ENCODE measurements at places on chromosomes 7 and 10.

GRCh38 chr10:11557513-11557912 is 53.9 kb downstream of the USP6NL start:
- DNase-seq: no peak

GRCh38 chr7:50534690-50535290 is 30.4 kb downstream of the DDC start:
- peak; percentile 97 for DNase-seq

DNA sequence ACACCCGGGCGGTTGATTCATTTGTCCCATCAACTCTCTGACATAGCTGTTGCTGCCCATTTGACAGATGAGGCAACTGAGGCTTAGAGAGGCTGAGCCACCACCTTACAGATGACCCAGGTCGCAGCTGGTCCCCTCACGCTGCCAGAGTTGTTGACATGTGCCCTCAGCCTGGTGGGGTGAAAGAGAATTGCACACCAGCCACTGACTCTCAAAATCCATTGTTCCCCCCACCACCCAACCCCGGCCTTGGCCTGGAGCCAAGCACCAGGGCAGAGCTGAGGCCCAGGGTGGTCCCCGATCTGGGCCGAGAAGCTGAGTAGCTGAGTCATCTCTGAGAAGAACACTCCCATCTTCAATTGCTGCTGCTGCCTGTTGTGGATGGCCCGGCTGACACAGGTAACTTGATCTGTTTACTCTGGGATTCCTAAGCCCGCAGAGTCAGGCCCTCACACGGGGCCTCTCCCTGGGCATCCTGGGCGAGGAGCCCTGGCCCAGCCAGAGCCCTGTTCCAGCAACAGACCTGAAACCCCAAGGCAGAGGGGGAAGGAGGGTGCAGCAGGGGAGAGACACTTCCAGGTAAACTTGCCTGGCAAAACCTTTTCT is 27.5 kb downstream of the PVRIG start:
- DNase-seq: peak; percentile 41

- DNase-seq: peak; percentile 16
These were observed 25.5 kb downstream of the SKIDA1 start for GRCh38 chr10:21499701-21500577.

DNA sequence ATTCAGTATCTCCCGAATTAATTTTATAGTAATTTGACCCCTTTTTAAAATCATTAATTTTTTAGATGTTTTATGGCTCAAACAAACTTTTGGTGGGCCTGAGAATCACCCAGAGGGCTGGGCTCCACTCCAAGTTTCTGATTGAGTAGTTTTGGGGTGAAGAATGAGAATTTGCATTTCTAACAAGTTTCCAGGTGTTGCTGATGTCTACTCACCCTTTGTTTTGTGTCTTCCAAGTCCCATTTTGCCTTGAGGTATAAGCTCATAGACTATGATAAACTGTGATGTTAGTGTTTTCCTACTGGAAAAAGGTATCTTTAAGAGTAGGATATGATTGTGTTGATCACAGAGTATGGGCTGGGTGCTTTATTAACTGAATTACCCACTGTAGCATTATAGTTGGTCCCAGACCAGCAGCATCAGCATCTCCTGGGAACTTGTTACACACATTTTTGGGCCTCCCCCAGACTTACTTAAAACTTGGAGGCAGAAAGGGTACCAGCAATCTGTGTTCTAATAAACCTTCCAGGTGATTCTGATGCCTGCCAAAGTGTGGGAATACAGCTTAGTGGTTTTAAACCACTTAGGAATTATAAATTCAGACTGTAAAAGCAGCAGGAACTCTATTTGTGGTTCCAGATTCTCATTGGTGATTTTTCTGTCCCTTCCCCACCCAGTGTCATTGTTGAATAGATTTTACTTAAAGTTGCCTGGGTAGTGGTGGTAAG is 19.1 kb downstream of the ZNRF2 start:
- DNase-seq: no peak

- no peak for DNase-seq
These were observed 865.4 kb upstream of the MBL2 start for GRCh38 chr10:53638006-53638405.

- DNase-seq: no peak
These were observed 192.5 kb downstream of the GFRA1 start for GRCh38 chr10:116080553-116080952.

DNA sequence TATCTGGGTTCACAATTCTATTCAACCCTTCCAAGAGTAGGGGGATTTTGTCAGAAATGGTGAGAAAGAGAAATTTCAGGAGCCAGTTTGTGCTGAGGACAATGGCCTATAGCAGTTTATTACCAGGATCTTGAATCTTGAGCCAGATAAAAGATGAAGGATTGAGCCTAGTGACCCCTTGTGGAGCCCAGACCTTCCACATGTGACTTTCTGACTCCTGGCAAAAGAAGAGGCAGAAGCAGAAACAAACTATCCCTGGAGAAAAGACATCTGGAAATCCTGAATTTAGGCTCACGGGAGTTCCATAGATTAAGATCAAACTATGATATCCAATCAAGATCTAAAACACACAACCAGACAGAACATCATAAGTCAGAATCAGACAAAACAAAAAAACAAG is 60.9 kb upstream of the CHRM2 start:
- DNase-seq: no peak

- DNase-seq: no peak
These were observed 193.9 kb upstream of the TCF7L2 start for GRCh38 chr10:112756235-112756527.
